Mesendoderm (in vitro differentiated cells): ENCODE measurements at places on chromosomes 1 and 21.

GRCh38 chr1:21341517-21342078 is 51.3 kb upstream of the ECE1 start:
- no peak for DNase-seq

GRCh38 chr21:28344985-28345384 is 647.7 kb downstream of the LTN1 start:
- DNase-seq, result no peak

DNA sequence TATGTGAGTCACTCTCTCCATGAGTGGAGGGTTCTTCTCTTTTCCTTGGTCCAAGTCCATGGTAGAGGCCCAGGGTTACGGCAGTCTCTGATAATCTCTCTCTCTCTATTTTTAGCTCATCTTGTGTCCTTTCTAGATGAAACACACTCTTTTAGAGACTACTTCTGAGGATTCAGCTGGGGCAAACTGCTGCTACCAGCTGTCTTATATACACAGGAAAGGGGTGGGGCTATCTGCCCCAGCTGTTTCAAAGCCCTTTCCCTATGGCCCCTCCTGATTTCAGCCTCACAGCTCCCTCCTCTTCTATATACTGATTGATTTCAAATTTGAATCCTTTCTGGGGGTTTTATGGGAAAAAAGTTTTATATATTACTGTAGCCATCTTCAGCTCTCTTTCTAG is 324.8 kb downstream of the RWDD3 start:
- no peak for DNase-seq

DNA sequence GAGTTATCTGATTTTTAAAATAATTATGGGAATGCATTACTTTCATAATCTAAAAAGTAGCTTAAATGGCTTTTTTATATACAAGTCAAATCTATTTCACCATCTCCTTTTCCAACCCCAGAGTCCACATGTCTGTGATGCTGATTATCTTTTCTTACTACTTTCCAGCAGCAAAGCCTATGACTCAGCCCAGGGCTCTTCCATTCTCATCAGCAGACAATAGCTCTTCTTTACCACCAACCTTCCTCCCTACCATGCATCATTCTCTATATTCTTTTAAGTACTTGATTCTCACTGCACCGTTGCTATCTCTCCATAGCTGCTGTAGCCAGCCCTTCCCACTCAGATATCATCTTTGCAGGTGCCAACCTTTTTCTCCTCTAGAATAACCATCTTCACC is 61.3 kb downstream of the OVGP1 start:
- DNase-seq, result peak; percentile 54

GRCh38 chr1:21268281-21269239 is 21.7 kb downstream of the ECE1 start:
- DNase-seq, result no peak

DNA sequence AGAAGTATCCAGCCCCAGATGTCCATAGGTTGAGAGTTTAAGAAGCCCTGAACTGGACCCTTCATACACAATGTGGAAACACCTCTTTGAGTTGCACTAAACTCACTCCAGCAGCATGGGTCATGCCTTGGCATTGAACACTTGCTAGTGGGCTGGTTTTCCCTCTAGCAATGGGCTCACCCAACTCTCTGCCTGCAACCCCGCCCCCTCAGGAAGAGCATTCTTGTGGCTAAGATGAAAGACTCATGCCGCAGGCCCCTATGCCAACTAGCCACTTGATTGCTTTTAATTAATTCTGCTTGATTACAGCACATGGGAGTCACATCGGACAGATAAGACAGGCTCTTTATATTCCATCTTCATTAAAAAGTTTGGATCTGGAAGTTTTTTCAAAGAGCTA is 136.5 kb upstream of the GJB5 start:
- DNase-seq, result no peak

DNA sequence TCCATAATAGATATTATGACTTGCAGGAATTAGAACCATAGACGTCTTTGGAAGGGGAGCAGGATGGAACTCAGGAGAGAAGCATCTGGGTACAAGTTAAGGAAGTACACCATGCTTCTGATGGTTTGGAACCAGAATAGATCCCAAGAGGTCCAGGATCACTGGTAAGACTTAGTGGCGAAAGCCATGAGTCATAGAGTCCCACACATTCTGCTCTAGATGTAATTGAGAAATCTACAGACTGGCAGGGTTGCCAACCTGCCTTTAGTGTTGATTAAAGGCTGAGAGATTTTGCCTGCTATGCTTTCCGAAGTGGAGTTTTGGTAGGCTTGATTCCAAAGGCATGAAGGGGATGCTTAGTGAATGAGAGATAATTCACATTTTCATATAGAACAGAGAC is 57.1 kb upstream of the C1orf87 start:
- DNase-seq, result no peak

DNA sequence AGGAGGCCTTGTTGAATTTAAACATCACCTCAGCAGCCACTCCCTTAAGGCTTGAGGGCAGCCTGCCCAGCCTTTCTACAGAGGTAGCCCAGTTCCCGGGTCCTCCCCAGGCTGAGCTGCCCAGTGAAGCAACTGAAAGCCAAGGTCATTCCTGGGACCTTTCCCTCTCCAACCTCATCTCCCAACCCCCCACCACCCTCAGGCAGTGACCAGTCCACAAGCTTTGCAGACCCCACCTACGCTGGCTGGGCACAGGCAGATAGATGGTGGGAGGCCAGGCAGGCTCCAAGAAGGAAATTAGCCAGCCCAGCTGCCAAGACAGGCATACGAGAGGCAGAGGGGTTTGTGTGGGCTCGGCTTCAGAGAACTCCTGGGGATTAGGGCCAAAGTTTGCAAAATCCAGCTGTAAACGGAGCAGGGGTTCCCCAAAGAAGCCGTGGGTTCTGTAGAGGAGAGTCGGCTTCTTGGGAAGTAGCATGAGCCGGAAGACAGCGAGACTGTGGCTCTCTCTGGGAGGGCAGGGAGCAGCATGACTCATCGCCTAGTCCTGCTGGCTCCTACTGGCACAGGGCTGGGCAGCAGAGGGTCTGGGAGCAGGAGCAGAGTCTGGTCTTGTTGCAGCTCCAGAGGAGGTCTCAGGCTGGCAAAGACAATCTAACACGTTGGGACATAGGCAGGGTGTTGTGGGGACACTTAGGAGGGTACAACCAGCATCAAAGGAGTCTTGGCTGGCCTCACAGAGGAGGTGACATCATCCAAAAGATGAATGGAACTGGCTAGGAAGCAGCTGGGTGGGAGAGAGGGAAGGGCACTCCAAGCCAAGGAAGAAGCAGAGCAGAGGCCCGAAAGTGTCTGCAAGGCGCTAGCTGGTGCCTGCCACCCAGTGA is 2.8 kb upstream of the ZC3H12A start:
- DNase-seq, result peak; percentile 95

GRCh38 chr21:15206514-15206913 is 141.7 kb upstream of the NRIP1 start:
- DNase-seq, result no peak

GRCh38 chr1:47774986-47775834 is 222.0 kb downstream of the TRABD2B start:
- DNase-seq, result peak; percentile 38

GRCh38 chr1:63847308-63847910 is 73.6 kb downstream of the ROR1 start:
- DNase-seq, result no peak

- peak; percentile 21 for DNase-seq
Measured at GRCh38 chr1:25889470-25889869, 14.0 kb upstream of the PAQR7 start.
